Right kidney (tissue), 9 donors: ENCODE measurements at places on chromosomes 4 and X.

DNA sequence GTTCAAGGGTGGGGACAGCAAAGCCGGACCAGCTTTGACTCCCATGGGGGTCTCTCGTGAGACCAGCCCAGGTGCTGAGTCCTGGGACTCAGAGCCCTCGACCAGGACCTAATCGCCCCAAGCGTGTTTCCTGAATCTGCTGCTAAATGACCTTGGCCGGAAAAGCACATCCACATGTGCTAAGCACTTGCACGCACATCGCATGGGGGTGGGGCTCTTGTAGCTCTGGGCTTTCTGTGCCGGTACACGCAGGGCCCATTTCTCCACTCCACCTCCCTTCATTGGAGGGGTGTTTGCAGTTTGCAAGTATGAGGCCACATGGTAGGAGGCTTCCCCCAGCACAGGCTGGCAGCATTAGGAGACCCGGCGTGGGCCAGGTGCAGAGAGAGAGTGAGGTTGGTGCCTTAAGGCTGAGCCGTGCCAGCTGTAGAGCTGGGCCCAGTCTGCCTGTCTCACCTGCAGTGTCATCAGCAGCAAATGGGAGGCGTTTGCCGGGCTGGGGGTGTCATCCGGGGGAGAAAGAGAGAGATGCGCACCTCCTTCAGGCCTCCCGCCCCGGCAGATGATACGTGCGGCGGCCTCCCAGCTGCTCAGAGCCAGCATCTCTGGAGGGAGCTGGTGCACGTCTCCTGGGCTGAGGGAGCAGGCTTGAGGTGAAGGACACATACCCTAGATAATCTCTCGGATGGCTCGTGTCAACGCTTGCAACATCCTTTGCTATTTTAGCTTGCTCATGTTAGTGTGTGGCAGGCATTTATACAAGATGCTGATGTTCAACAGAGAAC is 45.2 kb upstream of the CLCN4 start:
- DNase-seq = no peak

DNA sequence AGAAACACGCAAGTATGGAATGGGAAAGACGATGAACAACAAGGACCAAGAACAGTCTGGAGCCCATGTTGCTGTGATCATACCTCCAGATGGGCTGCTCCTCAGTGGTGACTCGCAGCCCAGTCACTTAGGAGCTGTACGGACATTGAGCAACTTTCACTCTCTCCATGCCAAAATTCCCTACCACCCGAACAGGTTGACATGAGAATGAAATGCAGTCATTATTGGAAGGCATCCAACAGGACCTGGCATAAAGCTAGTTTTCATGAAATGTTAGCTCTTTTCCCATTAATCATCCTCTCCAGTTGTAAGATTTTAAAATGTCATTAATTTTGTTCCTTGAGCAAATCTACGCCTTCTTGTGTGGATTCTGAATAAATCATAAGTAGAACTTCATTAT is 82.7 kb upstream of the GPM6B start:
- no peak for DNase-seq

DNA sequence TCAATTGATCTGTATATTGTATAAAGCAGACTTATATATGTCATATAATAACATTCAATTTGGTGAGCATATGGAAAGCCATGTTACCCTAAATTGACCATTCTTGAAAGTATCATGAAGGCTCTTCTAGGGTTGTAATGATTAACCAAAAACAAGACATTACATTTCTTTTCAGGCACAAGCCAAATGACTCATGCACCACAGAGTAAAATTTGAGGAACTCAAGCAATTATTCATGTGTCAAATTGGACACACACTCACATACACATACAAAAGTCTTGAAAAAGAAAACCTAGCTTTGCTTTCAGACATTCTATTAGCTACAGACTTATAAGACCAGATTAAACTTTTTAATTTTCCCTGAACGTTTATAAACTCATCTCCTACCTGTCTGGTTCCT is 146.5 kb upstream of the PCDH18 start:
- no peak for DNase-seq

- no peak for DNase-seq
These were observed 98.0 kb upstream of the NDP start for GRCh38 chrX:44071070-44071645.

DNA sequence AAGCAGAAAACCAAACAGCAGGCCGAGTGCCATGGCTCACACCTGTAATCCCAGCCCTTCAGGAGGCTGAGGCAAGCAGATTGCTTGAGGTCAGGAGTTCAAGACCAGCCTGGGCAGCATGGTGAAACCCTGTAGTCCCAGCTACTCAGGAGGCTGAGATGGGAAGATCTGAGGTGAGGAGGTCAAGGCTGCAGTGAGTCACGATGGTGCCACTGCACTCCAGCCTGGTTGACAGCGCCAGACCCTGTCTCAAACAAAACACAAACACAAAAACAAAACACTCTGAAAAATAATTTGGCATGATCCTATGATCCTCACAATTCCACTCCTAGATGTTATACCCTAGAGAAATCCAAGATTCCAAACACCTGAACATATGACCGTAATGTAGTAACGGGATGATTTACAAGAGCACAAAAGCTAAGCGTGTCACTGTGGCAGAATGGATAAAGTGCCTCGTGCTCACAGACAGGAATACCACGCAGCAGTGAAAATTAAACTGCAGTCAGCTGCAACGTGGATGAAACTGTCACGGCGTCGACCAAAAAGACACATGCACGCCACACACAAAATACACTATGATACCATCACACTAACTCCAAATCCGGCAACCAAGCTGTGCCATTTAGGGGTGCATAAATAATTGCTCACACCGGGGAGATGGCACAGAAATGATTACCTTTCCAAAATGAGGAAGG is 1.7 kb downstream of the NELFA start:
- DNase-seq = no peak

- DNase-seq = peak; percentile 62
These were observed 167.1 kb downstream of the EFNB1 start for GRCh38 chrX:68995780-68996551.

- DNase-seq = no peak
These were observed 144.2 kb downstream of the MSN start for GRCh38 chrX:65811558-65812228.

DNA sequence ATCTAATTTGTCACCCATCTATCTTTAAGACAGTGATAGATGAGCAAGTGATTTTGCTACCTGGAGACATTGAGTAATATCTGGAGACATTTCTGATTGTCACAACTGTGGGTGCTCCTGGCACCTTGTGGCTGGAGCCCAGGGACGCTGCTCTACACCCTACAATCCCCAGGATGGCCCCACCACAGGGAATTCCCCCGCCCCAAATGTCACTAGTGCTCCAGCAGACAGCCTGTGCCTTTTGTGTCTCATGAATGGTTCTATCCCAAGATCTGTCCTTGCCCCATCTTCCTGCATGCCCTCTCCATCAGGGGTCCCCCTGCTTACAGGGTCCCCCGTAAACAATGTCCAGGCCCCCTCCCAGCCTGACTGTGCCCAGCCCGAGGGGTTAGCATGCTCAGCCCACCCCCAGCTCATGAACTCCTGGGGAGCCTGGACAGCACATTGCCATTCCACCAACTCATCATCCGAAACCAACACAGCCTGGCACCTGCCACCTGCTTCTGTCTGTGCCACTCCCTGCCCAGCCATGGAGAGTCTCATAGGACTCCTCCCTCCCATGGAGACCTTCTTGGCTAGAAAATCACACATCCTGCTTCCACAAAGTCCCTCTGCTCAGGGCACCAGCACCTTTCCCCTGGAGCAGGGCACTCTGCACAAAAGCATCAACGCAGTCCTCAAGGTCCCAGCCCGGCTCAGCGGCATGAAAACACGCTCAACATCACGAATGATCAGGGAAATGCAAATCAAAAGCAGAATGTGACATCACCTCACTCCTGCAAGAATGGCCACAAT is 5.7 kb downstream of the P2RY8 start:
- no peak for DNase-seq

DNA sequence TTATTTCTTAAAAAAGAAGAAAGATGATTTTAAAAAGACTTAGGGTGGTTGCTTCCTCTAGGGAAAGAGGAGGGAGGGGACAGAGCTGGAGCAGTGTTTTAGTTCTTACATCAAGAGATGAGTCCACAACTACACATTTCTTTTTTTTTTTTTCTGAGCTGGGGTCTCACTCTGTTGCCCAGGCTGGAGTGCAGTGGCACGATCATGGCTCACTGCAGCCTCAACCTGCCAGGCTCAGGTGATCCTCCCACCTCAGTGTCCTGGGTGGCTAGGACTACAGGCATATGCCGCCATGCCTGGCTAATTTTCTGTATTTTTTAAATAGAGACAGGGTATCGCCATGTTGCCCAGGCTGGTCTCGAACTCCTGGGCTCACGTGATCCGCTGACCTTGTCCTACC is 17.2 kb downstream of the SH3KBP1 start:
- DNase-seq = no peak

DNA sequence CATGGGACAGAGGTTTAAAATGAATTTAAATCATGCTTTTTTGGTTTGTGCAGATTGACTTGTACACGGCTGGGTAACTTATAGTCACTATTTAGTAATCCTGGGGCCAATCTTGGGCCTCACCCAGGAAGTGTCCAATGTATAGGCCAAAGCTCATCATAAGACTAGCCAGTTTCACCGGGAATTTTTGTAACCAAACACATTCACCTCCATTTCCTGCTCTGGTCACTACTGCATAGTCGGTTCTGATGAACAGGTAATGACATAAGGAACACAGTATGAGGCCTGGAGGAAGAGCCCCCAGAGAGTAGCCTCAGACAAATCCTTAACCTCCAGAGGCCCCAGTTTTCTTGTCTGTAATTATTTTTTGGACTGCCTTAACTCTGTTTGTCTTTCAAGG is 81.9 kb downstream of the HPRT1 start:
- no peak for DNase-seq
